ENCODE measurements at places on chromosomes 3 and 15.

- DNase-seq = no peak
Observed at GRCh38 chr3:23116081-23116837, 86.9 kb upstream of the UBE2E2 start.

- DNase-seq = no peak
Observed at GRCh38 chr3:56368846-56369245, 99.4 kb downstream of the ERC2 start.

DNA sequence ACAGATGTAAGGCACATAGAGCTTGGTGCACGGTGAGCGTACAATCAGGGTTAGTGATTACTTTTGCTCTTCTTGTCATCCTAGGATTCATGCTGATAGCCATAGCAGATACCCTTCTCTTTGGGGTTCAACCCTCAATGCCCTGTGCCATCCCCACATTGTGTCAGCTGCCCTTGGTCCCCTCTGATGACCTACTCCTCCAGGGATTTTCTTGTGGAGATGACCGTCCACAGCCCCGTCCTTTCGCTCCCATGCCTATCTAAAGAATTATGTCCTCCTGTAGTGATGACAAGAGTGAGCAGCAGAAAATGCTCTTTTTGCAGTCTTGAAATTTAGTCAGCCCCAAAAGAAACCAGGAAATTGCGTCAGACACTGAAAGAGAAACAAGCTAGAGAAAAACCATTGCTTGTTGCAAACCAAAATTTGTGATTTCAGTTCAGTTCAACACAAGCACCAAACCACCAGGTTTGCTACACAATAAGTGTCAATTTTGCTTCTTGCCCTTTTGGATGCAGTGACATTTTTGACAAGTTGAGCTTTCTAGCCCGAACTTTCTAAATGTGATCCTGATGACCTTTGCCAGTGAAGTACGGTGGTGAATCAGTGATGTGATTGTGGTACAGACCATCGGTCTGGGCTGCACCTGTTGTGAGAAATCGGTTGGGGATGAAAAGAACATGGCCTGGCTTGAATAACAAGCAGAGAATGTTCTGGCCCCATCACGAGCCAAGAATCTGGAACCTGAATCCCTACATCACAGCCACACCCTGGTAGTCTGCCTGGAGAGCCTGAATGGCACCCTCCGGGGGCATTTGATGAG is 41.3 kb downstream of the CMTM7 start:
- DNase-seq = no peak

GRCh38 chr15:65275104-65275727 is 11.5 kb downstream of the PARP16 start:
- peak; percentile 42 for DNase-seq

DNA sequence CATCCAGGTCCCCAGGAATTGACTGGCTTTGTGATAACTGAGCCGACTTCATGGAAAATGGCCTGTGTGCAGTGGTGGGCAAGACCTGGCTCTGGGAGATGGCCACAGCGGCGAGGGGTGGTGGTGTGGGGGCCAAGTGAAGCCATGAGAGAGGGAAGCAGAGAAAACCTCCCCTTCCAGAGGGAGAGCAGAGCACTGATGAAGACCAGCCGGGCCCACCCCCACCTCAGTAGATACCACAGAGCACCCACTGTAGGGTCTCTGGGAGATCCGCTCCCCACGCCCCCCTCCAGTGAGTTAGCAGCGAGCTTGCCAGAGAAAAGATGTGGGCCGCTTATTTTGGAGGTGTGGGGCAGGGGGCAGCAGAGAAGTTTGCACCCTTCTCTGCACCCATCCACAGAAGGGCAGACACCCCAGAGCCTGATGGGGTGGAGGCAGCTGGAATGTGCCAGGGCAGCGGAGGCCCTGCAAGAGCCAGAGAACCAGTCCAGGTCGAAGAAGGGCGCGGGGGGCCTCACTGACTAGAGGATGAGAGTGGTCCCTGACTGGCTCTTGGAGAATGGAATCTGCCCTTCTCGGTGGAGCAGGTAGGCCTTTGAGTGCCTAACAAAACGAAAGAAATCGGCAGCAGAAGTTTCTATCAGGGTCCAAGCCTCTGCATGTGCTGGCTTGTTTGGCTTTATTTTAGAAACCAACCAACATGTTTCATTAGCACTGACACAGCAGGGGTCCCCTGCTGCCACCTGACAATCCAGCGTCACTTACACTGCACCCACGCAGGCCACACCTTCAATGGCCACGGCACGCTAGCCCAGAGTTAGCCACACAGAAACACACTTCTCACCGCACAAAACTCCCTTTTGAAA is 28.3 kb downstream of the MELTF start:
- DNase-seq = no peak

DNA sequence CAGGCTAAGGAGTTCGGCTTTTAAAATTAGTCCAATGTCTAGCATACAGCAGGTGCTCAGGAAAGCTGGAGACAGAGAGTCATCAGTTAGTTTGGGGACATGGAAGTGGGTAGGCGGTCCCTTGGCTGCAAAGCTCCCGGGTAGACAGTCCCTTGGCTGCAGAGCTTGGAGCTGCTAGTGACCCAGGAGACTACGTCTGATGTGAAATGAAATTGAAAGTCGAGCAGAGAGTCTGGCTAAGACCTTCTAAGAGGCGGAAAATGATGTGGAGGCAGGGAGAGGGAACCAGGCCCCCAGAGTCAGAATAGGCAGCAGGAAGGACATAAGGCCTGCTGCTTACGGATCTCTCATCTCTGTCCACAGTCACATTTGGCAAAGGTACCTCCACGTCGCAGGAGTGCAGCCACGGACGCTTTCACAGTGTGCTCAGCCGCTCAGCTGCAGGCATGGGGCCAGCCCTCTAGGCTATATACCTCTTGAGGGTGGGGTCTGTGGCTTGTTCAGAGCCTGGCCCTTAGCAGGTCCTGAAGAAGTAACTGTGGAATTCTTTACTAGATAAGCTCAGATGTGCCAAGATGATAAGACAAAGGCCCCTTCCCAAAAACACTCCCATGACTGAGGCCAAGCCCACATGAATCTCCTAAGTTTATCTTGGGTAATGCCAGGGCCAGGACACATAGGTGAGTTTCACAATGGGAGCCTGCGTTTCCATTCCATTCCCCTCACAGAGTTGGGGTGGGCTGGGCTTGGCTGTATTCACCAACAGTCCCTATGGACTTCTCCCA is 131.7 kb downstream of the XXYLT1 start:
- DNase-seq = no peak

- no peak for DNase-seq
Observed at GRCh38 chr3:139243710-139244109, 100.1 kb upstream of the MRPS22 start.

DNA sequence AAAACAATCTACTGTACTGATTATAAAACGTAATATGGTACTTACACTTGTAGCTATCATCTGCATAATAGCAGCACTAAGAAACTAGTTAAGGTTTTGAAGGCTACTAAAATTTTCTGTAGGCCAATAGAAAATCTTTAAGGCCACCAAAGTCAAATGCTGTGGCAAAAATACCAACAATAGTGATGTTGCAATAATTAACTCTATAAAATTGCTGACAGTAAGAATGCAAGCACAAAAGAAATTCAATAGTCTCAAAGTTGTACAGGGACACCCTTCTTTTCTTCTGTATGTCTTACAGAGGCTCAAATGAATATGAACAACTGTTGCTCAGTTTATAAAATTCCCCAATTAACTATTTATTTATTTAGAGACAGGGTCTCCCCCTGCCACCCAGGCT is 62.0 kb downstream of the TMCC1 start:
- DNase-seq = no peak

DNA sequence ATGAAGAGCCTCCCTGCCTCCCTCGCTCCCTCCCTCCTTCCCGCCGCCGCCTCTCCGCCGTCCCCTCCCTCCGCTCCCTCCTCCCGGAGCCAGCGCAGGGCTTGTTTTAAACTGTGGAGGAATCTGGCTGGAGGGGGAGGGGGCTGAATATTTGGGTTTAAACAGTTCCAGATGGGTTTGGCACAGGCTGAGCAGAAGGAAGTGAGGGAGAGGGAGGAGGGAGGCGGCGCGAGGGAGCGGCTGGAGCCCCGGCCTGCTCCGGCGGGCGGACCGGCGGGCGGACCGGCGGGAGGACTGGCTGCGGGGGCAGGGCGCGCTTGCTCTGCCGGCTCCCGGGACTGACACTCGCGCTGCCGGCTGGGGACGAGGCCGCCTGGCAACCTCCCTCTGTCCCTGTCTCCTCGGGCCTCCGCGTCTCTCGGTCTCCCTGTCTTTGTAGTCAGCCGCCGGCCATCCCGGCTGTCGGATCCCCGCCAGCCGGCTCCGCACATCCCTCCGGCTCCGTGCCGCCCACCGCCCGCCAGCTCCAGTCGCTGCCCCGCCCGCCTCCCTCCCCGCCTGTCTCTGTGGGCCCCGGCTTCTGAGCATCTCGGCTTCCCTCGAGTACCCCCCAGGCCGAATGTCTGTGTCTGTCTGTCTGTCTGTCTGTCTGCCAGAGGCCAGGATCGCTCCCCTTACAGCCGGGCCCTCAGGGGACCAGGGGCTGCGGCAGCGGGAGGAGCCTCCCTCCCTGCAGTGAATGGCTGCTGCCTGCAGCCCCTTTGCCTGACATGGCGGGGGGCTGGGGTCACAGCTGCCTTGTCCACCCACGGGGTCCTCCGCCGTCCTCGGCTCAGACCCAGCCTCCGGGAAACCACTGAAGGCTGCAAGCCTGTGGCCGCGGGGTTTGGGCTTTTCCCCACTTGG is 7.6 kb downstream of the EPHB3 start:
- DNase-seq = peak; percentile 94

DNA sequence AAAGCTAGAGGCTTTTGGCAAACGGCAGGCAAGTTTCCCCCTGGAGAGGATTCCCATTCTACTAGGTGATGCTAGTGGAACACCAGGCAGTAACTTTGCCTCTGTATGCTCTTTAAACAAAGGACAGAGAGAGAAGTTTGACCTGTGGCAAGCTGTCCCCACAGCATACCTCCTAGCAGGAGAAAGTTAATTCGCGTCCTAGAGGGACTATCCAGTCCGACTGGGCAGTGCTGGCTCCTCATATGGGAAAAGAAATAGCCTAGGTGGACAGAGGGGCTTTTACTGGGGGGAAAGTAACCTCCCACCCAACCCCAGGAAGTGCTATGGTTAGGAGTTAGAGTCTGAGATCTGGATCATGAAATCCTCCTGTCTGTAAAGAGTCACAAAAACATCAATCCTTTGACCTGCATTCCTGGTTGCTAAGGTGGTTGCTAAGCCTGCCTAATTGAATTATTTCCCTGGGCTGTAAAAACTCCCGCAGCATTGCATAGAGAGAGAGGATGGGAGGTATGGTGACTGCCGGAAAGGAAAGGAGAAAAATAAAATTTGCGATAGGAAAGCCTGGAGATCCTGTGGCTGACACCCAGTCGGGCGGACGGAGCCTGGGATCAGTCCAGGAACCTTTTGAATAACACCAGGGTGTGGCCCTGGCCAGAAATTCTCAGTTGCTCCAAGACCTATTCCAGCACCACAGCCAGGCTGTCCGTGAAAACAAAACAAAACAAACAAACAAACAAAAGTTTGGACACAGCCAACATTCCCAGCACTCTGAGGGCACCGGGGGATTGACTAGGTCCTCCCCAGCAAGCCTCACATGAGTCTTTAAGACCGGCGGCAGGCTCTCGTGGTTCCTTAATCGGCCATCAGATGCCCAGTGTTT is 67.7 kb upstream of the ATP11B start:
- peak; percentile 21 for DNase-seq

DNA sequence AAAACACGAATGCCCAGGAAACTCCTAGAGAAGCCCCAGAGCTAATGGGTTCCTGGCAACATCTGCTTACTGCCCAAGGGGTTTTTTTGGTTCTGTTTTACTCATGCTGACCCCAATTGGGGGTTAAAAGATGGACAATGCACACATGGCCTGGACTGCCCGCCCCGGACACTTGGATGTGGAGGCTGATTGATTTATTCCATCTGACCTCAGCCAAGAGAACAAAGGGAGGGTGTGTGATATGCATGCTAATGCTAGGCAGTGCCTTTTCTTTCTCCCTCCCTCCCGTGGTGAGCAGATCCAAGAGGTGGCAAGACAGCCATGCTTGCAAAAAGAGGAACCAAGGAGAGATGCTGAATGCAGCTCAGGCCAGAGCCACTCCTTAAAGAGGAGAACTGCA is 3.3 kb upstream of the LRTM1 start:
- DNase-seq = no peak

- DNase-seq = no peak
Observed at GRCh38 chr15:76150513-76150912, 90.7 kb downstream of the TMEM266 start.

DNA sequence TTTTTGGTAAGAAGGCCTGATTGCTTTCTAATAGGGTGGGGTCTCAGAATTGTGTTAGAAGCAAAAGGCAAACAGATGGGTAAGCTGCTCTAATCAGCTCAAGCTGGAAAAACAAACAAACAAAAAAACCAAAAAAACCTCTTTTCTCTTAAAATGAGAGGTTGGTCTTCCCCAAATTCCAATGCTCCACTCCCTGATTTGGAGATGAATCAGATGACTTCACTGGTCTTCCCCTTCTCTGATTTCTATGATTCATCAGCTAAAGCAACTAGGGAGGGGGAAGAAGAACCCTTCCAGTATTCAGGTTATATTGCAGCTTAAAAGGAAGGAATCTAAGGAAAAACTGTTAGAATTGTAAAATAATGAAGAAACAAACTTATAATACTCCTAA is 9.6 kb upstream of the ANXA2 start:
- DNase-seq = peak; percentile 48

DNA sequence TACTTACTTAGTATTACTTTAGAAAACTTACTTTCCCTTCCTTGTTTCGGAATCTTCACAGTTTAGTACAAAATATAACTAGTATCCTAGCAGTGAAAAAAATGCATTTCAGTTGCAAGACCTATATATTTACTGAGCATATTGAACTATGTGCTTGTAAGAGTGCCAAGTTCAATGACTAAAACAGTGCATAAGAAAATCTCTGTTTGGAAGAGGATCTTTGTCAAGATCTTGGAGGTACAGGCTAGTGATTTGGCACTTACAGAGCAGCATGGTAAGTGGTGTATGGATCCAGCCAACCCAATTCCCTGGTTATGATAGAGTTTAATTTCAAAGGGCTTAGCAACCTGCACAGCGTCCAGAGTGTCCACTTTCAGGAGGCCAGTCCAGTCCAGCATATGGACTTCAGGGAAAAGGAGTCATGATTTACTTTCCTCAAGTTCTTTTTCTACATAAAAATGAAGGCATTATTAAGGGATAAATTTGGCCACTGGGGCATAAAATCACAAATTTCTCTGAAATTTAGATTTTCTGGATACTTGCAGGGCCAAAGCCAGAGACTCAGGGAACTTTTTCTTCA is 625.8 kb upstream of the BCHE start:
- DNase-seq = no peak

- no peak for DNase-seq
Observed at GRCh38 chr15:32825219-32825618, 107.4 kb downstream of the GREM1 start.

DNA sequence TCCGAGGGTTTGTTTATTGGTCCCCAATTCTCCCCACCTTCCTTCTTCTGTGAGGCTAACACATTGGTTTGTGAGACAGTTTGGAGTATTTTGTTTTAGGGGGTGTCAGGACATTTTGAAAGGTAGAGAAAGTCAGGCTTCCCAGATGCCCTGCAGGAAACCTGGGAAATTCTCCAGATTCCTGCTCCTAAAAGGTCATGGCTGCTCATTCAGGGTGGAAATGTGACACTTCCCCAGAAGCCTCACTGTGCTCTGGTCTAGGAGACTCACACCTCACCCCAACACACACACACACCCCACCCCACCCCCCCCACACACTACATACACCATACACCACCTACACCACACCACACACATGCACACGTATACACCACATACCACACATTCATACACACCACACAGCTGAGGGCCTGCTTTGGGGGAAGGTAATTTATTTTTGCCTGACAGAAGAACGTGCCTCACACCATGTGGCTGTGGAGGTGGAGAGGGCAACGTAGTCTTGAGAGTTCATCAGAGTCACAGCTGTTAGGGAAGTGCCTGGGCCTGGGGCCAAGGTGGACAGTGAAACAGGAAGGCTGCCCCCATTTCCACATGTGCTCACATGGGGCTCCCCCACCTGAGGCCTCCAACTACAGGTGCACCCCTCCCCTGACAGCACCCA is 40.4 kb upstream of the LIMD1 start:
- no peak for DNase-seq
